ENCODE measurements at places on chromosomes 3 and 15. TPM values are rescaled to one million over a fixed set of nuclear protein-coding genes. Genes with fewer than 3 reads are reported as not detected.

DNA sequence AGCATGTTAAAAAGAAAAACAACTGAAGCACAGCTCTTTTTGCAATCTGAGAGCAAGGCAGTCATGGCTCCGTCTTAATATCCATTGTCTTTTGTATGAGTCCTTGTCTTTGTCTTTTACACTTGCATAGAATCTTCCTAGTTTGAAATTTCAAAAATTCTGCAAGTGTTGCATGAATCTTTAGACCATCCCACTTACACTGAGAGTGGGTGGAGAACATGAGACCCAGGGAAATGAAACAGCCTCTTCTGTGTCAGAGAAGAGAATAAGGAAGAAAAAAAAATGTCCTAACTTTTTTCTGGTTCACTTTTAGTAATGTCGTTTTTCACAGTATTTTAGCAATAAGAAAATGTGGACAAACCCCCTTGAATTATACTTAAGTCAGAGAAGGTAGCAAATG is 12.1 kb upstream of the DCLK3 start:
- DNase-seq, result no peak

GRCh38 chr3:54897028-54897711 is 30.7 kb downstream of the LRTM1 start:
- DNase-seq, result no peak

Gene BLM
- 1.8 TPM for total RNA-seq

- DNase-seq, result peak; percentile 47
These were observed 37.7 kb downstream of the PLD1 start for GRCh38 chr3:171772427-171773056.

GRCh38 chr3:100106094-100106493 is 8.2 kb downstream of the FILIP1L start:
- no peak for DNase-seq

Gene TRIP4
- 9.6 TPM for total RNA-seq

GRCh38 chr3:52552089-52552488 is 15.7 kb downstream of the UQCC5 start:
- no peak for DNase-seq

GRCh38 chr3:37538747-37539146 is 322.9 kb upstream of the CTDSPL start:
- DNase-seq, result no peak

Data from CD4-positive, alpha-beta T cell (primary cell).